ENCODE measurements at places on chromosomes 16 and 17. TPM values are rescaled to one million over a fixed set of nuclear protein-coding genes. Genes with fewer than 3 reads are reported as not detected.

GRCh38 chr16:84055366-84055765 lies 12.8 kb upstream of the SLC38A8 start:
- peaks cover 79% of the 10 kb centered on the region for H3K36me3 ChIP-seq
- no peak overlapping the region for H3K27ac ChIP-seq
- no peak overlapping the region for H3K4me3 ChIP-seq
- H3K4me1 ChIP-seq, result no peaks in the 10 kb centered on the region

The ITGA2B gene
- total RNA-seq, result 0.85 TPM

GRCh38 chr17:70772761-70773160 lies 603.4 kb downstream of the KCNJ2 start:
- DNase-seq, result no peak
- no peaks in the 10 kb centered on the region for H3K27me3 ChIP-seq
- no peaks in the 10 kb centered on the region for H3K4me1 ChIP-seq
- H3K4me3 ChIP-seq, result no peak overlapping the region
- H3K36me3 ChIP-seq, result no peaks in the 10 kb centered on the region

- no peak overlapping the region for H3K27ac ChIP-seq
- no peak for DNase-seq
- H3K4me3 ChIP-seq, result no peak overlapping the region
- H3K4me1 ChIP-seq, result no peaks in the 10 kb centered on the region
- no peaks in the 10 kb centered on the region for H3K36me3 ChIP-seq
- no peaks in the 10 kb centered on the region for H3K27me3 ChIP-seq
Measured at GRCh38 chr16:29316761-29317183, 89.7 kb downstream of the NPIPB11 start.

The PLEKHH3 gene
- total RNA-seq, result 1.1 TPM

- no peaks in the 10 kb centered on the region for H3K27me3 ChIP-seq
- H3K27ac ChIP-seq, result no peak overlapping the region
- H3K36me3 ChIP-seq, result no peaks in the 10 kb centered on the region
- DNase-seq, result no peak
- no peaks in the 10 kb centered on the region for H3K4me1 ChIP-seq
Measured at GRCh38 chr16:77509796-77510195, 75.0 kb upstream of the ADAMTS18 start.

GRCh38 chr16:79800016-79800608 lies 199.6 kb upstream of the MAF start:
- no peaks in the 10 kb centered on the region for H3K4me1 ChIP-seq
- no peak overlapping the region for H3K4me3 ChIP-seq
- no peak overlapping the region for H3K27ac ChIP-seq
- no peaks in the 10 kb centered on the region for H3K36me3 ChIP-seq
- no peaks in the 10 kb centered on the region for H3K27me3 ChIP-seq
- DNase-seq, result no peak

- H3K4me3 ChIP-seq, result no peak overlapping the region
- H3K27me3 ChIP-seq, result no peaks in the 10 kb centered on the region
- no peaks in the 10 kb centered on the region for H3K36me3 ChIP-seq
Measured at GRCh38 chr17:13353590-13353989, 248.1 kb downstream of the HS3ST3A1 start.

DNA sequence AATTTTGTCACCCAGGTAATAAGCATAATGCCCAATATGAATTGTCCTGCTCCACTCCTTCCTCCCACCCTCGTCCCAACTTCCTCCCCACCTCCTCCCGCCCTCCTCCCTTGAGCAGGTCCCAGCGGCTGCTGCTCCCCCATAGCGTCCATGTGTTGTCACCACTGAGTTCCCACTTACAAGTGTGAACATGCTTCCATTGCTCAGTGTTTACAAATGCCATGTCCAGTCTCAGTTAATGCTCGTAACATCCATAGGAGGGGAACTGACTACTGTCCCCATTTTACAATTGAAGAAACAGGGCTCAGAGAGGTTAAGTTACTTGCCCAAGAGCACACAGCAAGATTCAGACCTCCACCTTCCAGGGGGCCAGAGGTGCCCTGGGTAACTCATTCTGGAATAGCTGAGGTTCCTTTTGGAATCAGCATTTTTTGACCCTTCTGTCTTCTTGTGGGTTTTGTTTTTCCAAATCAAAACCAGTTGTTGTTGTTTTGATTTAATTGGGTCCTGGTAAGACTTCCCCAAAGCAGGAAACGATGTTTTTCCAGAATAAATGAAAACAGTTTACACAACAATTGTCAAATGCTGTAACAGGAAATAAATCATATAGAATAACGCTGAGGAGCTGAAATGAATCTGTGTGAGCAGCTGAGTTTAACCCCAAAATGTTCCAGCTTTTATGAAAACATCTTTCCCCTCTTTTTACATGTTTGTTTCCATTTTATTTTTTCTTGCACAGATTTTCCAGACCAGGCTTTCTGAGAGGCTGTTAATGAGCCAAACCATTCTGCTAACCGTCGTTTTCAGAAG lies 73.9 kb downstream of the ZDHHC7 start:
- no peak for DNase-seq
- no peaks in the 10 kb centered on the region for H3K4me1 ChIP-seq
- no peak overlapping the region for H3K27ac ChIP-seq
- H3K36me3 ChIP-seq, result no peaks in the 10 kb centered on the region
- H3K27me3 ChIP-seq, result no peaks in the 10 kb centered on the region

- H3K27me3 ChIP-seq, result no peaks in the 10 kb centered on the region
- H3K4me3 ChIP-seq, result no peak overlapping the region
- no peaks in the 10 kb centered on the region for H3K4me1 ChIP-seq
- H3K36me3 ChIP-seq, result no peaks in the 10 kb centered on the region
- H3K27ac ChIP-seq, result no peak overlapping the region
Measured at GRCh38 chr17:55162556-55162946, 102.2 kb upstream of the HLF start.

DNA sequence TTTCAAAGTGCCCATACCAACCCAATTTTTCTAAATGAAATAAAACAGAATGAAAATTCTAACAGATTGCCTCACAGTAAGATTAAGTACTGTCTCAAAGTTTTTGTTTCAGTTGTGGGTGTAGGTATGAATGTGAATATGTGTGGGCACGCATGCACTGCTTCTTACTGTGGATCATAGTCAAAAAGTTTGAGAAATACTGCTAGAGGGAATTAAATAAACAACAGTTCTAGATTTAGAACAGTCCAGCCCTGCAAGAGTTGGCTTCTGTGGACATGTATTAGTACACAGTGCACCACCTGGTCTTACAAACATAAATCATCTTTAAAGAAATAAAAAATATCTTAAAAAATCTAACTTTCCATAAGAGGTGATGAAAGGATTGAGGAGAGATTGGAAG lies 8.4 kb downstream of the ZNF652 start:
- peaks cover 28% of the 10 kb centered on the region for H3K4me1 ChIP-seq
- DNase-seq, result no peak
- H3K4me3 ChIP-seq, result no peak overlapping the region
- peaks cover 3% of the 10 kb centered on the region for H3K36me3 ChIP-seq
- H3K27ac ChIP-seq, result no peak overlapping the region

The SLFN11 gene
- total RNA-seq, result 18.5 TPM

- H3K4me3 ChIP-seq, result no peak overlapping the region
- no peak overlapping the region for H3K27ac ChIP-seq
- no peaks in the 10 kb centered on the region for H3K36me3 ChIP-seq
- no peaks in the 10 kb centered on the region for H3K4me1 ChIP-seq
- no peaks in the 10 kb centered on the region for H3K27me3 ChIP-seq
Measured at GRCh38 chr16:83029467-83029866, 402.7 kb downstream of the CDH13 start.

DNA sequence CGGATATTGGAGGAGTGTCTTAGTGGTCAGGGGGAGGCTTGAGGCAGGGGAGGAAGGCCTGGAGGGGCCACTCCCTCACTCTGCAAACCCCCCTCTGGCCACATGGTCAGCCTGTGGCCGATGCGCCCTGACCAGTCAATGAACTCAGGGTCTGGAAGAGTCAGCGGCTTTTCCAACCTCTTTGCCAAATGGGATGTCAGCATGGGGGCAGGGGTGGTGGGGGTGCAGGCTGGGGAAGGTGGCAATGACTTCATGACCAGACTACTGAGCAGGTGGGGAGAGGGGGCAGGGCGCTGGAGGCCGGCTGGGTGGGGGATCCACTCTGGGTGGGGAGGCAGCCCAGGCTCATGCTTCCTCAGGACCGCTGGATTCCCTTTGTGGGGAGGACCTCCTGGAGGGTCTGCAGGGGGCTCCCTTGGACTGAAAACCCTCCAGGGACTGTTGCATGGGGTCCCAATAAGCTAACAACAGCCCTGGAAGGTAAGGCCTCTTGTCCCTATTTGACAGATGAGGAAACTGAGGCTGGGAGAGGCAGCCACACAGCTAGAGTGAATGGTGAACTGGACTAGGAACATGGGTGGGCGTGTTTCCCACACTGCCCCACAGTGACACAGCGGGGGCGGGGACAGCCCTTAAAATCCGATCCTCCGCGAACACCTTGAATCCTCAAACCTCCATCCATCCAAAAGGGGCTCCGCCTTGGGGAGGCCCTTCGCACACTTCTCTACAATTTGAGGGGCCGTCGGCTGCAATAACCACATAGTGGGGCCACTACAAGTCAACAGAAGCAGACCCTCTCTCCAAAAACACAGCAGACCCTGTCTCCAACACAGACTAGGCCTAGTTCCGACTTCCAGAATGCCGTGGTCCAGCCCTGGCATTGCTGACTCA lies 81.0 kb upstream of the TOB1 start:
- H3K4me3 ChIP-seq, result no peak overlapping the region
- H3K36me3 ChIP-seq, result no peaks in the 10 kb centered on the region
- peaks cover 62% of the 10 kb centered on the region for H3K4me1 ChIP-seq
- H3K27ac ChIP-seq, result no peak overlapping the region

DNA sequence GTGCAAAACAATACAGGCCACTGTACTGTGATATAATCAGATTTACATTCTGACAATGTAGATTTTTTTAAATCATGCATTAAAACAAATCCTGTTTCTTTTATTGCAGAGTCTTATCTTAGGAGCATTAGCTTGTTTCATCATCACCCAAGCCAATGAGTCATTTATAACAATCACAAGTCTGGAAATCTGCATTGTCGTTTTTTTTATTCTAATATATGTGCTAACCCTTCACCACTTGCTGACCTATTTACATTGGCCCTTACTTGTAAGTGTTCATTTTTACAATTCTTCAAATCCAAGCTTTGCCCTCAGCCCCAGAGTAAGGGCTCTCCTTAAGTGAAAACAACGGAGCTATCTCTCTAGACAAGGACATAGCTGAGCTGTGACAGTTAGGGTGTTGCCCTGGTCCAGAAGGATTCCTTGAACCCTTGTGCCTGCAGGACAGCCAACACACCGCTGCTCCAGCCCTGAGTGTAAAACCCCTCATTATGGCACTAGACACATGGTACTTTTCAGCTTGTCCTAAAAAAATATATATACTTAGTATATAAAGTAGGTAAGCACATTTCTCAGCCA lies 3.7 kb downstream of the CMTM1 start:
- H3K4me1 ChIP-seq, result no peaks in the 10 kb centered on the region
- DNase-seq, result no peak
- peaks cover 22% of the 10 kb centered on the region for H3K36me3 ChIP-seq
- H3K27me3 ChIP-seq, result no peaks in the 10 kb centered on the region
- H3K27ac ChIP-seq, result no peak overlapping the region
- H3K4me3 ChIP-seq, result no peak overlapping the region
